Uterus (tissue), 4 donors: ENCODE measurements at places on chromosomes 6 and 20. TPM values are rescaled to one million over a fixed set of nuclear protein-coding genes. Genes with fewer than 3 reads are reported as not detected.

- DNase-seq, result no peak
Measured at GRCh38 chr6:33716890-33717632, 5.6 kb upstream of the UQCC2 start.

DNA sequence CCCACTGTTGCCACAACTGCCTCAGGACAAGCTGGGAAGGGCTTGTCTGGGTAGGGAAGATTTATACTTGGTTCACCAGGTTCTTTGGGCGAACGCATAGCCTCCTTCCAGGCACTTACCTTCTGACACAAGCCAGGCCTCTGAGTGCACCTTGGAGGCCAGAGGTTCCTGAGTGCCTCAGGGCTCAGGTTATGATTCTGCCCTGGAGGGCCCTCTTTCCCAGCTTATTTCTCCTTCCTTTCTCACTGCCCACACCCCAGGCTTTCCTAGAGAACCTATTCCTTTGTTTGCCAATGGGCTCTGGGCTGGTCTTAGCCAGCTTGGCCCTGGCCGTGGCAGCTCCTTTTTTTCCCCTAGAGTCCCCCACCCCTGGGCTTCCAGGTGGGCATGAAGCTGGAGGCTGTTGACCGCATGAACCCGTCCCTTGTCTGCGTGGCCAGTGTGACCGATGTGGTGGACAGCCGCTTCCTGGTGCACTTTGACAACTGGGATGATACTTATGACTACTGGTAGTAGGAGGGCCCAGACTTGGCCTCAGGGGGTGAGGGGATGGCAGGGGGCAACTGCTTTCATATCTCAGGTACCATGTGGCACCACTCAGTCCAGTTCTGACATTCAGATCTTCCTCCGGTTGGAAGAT is 25.0 kb downstream of the L3MBTL1 start:
- DNase-seq, result no peak

- no peak for DNase-seq
Measured at GRCh38 chr20:62793757-62794006, 2.6 kb upstream of the MRGBP start.

GRCh38 chr6:79872303-79872702 is 75.0 kb downstream of the ELOVL4 start:
- DNase-seq, result no peak

- DNase-seq, result no peak
Measured at GRCh38 chr6:136769759-136770158, 22.5 kb downstream of the MAP3K5 start.

GRCh38 chr20:22921595-22922421 is 113.3 kb upstream of the SSTR4 start:
- no peak for DNase-seq

GRCh38 chr6:54847799-54848597 is 1.4 kb downstream of the FAM83B start:
- DNase-seq, result no peak

- DNase-seq, result no peak
Measured at GRCh38 chr6:37116326-37116725, 53.6 kb upstream of the PIM1 start.

DNA sequence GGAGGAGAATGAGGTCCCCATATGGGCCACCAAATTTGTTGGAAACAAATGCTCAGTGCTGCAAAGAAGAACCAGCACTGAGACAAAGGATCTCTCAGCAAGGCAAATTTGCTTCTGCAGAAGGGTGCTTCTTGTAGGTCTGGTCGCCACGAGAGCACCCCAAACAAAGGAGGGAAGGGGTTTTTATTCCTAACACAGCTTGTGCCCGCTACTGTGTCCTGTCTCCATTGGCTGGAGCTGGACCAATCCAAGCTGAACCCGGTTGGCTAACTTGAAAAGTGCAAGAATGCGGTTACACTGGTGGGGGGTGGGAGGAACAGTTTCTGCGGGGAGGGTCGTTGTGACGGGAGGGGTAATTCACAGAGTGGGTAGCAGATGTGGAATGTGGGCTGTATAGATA is 54.1 kb upstream of the TULP1 start:
- DNase-seq, result no peak

DNA sequence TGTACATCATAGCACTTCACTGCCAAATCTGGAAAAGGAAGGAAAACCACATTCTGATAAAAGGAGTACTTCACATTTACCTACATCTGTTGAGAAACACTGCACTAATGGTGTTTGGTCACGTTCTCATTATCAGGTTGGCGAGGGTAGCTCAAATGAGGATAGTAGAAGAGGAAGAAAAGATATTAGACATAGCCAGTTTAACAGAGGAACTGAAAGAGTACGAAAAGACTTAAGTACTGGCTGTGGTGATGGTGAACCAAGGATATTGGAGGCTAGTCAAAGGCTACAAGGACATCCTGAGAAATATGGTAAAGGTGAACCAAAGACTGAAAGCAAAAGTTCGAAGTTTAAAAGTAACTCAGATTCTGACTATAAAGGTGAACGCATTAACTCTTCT is 32.0 kb upstream of the GJA10 start:
- no peak for DNase-seq

DNA sequence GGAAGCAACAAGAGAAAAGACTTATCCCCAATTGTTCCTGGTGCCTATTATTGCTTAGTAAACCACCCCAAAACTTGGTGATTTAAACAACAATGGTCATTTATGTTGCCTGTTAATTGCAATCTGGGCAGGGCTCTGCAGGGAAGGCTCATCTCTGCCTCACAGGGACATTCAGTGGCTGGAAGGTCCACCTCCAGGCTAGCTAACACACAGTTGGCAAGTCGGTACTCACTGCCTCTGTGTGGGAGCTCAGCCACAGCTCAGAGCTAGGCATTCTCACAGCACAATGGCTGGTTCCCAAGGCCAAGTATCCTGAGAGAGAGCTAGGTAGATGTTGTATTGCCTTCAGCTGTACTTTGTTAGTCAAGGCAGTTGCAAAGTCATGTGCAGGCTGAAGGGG is 18.5 kb upstream of the GMDS start:
- DNase-seq, result no peak

DNA sequence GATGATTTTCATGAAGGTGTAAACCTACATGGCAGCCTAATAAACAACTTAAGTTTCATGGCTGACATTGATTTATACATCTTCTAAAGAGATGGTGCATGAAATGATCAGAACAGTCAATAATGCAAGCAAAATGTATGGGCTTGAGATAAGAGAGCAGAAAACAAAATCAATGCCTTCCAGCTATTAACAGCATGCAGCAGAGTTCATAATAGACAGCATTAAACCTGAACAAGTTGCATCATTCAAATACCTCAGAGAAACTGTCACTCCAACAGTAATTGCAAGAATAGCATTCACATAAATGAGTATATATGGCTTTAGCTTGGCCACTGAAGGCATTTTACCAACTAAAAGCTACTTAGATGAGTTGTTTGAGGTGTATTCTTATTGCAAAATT is 319.6 kb upstream of the ARID1B start:
- DNase-seq, result no peak

PRKN gene
- total RNA-seq, result 21.3 TPM

MTO1 gene
- total RNA-seq, result 38.3 TPM

CDSN gene
- not detected for total RNA-seq

TTBK1 gene
- not detected for total RNA-seq

KIF25 gene
- not detected for total RNA-seq

ASIP gene
- not detected for total RNA-seq
